ENCODE measurements at places on chromosomes 2 and 18.
A peak's percentile ranks its signal among the peaks of the same experiment; 100 is the strongest.

DNA sequence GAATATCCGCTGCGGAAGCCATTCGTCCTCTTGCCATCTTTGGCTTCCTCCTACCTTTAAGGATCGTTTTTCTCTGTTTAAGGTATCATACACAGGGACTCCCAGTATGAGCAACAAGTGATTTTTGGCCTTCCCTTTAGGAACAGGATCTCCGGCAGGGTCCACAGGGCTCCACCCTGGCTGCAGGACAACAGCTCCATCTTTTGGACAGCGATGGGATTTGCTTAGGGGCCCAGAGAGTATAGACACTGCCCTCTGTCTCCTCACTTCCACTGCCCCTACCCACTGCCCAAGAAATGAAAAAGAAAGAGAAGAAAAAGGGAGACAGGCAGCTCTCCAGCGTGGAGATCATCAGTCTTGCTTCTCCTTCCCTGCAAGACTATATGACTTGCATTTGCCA lies 224.5 kb downstream of the UXS1 start:
- DNase-seq: no peak

DNA sequence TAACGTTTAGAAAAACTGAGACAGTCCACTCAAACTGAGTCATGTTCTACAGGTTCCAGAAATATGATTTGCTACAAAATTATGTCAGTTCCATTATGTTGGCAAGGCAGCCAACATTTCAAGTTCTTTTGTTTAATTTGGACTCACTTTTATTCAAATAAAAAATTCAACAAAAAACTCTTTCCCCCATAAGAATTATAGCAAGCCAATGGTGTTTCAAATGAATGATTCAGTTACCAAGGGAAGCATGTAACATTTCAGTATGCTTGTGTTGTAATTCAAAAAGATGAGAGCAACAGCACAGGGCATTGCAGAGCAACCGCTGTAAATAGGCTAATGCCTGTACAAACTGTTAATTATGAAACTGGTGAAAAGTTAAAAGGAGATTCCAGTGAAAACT lies 140.8 kb downstream of the FIGN start:
- no peak for DNase-seq

DNA sequence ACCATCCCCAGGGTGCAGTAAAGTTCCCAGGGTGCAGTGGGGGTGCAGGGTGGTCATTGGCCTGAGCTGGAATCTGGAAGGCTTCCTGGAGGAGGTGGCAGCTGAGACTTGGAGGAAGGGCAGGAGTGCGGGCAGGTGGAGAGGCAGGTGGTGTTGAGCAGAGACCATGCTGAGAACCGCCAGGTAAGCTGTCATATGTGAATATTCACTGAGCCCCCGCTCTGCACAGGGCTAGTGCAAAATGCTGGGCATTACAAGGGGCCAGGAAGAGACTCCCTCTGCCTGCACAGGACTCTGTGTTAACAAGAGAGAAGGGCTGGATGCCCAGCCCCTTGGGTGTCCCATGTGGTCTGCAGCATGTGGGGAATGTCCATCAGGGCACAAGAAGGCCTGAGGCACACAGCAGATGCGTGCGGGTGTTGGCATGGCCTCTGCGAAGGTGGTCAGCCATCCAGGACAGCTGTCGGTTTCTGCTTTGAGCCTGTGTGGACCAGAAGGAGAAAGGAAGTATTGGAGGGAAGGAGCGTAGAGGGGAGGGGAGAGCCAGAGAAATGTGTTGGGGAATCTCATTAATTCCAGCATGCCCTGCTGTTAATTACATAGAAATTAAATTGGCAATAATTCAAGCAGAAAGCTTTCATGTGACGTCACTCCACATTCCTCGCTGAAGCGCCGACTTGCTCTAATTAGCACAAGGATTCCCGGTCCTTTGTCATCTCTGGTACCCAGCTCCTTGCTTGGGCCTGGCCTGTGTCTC lies 62.8 kb upstream of the OTOS start:
- no peak for DNase-seq

DNA sequence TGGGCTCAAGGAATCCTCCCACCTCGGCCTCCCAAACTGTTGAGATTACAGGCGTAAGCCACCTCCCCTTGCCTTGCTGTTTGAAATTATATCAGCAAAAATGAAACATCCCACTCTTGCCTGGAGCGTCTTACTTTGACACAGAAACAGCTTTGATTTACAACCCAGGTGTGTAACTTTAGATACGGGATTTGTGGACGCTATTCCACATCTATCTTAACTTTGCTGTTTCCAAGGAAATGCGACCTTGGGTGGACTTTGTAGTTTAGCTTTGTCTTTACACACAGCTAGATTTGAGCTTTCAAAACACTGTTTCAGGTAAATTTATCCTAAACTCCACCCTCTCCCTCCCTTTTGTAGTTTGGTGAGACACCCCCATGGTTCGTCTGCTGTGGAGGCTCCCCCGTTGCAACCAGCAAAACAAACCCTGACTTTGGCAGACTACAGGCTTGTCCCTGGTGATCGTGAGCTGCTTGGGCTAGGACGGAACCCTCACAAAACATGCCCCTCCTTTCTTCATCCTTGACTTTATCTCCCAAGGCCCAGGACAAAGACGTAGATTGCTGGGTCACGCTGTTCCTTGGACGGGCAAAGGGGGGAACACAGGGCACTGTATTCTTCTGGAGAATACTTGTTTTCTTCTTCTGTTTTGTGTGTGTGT lies 5.5 kb upstream of the MSH6 start:
- no peak for DNase-seq

- no peak for DNase-seq
Measured at GRCh38 chr2:132902626-132903025, 232.6 kb upstream of the LYPD1 start.

DNA sequence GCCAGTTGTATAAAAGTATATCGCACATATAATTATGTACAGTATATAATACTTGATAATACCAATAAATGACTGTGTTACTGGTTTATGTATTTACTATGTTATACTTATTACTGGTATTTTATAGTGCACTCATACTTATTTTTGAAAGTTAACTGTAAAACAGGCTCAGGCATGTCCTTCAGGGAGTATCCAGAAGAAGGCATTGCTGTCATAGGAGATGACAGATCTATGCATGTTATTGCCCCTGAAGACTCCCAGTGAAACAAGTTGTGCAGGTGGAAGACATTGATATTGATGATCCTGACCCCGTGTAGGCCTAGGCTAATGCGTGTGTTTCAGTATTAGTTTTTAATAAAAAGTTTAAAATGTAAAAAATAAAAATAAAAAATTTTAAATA lies 20.3 kb upstream of the ASXL3 start:
- DNase-seq: no peak

GRCh38 chr2:29238497-29238896 lies 123.3 kb downstream of the CLIP4 start:
- no peak for DNase-seq

- DNase-seq: no peak
Measured at GRCh38 chr2:184192649-184193048, 405.7 kb upstream of the ZNF804A start.

DNA sequence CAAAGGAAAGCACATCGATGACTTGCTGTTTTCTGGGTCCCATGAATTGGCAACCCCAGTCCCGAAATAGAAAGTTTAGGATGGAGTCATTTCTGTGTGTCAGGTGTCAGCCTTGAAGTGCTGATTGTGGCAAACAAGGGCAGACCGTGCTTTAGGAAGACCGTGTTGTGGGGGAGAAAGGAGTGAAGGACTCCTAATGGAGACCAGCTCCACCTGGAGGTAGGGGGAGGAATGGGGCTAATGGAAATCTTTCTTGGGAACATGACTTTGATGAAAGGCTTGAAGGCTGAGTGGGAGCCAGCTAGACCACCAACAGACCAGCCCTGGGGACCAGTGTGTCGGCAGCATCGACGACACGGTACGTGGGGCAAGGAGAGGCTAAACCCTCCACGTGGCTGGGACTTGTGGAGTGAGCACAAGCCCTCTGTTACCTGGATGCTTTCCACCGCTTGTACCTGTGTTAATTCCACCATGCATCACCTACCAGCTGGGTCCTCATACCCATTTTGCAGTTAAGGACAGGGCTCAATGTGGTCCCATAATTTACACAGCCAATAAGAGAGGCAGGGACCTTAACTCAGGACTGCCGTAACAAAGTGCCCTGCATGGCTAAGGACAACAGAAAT lies 104.2 kb downstream of the SH3BP4 start:
- peak; percentile 5 for DNase-seq

DNA sequence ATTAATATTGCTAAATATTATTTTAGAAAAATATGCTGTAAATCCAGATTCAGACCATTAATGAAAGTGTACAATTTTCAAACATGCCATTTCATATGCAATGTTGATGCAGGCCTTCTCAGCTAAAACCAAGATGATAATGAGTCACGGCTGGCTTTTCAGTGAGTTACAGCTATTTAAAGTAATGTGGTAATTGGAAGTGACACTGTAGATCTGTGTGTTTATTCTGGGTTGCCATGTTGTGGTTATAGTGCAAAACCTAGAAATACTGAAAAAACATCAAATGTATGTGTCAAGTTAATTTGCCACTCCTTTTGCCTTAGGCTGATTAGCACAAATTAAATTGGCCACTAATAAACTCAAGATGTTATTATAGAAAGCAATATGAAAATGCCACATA lies 506.6 kb downstream of the ERBB4 start:
- no peak for DNase-seq

- DNase-seq: peak; percentile 58
Measured at GRCh38 chr18:41745166-41746049, 209.6 kb upstream of the PIK3C3 start.

DNA sequence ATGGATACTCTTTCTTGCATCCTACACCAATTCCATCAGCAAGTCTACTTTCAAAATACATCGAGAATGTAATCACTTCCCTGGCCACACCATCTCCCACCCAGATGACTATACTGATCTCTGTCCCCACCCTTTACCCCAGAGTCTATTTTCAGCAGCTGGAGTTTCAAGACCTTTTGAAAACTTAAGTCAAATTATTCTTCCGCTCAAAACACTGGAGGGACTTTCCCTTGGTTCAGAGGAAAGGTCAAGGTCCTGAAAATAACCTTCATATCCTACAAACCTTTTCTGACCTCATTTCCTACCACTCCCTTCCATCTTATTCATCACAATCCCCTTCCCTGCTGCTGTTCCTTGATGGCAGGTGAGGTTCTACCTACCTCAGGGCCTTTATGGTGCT lies 58.8 kb upstream of the LYPD6 start:
- no peak for DNase-seq

DNA sequence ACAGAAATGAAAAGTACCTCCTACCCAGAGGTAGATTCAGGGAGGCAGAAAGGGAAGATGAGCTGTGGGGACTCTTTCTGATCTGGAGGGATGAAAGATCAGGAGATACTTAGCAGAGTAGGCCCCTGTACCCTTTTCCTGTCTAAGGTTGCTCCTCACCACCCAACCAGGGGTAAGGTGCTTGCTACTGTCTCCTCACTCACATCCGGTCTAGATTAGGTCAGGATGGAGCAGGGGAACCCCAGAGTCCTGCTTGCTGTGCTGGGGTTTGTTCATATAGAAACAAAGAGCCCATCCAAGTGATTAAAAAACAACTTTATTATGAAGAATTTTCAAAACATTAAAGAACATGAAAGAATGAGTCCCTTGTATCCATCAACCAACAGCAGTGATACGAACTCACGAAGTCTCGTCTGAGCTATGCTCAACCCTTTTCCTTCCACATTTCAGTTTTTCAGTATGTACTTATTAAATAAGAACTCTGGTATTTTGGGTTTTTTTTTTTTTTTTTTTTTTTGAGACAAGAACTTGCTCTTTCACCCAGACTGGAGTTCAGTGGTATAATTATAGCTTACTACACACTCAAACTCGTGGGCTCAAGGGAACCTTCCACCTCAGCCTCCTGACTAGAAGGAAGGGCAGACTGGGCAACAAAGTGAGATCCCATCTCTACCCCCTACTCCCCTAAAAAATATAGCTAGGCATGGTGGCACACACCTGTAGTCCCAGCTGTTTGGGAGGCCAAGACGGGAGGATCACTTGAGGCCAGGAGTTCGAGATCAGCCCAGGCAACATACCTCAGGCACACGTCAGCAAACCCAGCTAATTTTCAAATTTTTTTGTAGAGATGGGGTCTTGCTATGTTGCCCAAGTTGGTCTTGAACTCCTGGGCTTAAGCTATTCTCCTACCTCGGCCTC lies 28.5 kb upstream of the MCFD2 start:
- DNase-seq: no peak
